HT1080 (cell line): ENCODE measurements at places on chromosomes 12 and 14. TPM values are rescaled to one million over a fixed set of nuclear protein-coding genes. Genes with fewer than 3 reads are reported as not detected.

DNA sequence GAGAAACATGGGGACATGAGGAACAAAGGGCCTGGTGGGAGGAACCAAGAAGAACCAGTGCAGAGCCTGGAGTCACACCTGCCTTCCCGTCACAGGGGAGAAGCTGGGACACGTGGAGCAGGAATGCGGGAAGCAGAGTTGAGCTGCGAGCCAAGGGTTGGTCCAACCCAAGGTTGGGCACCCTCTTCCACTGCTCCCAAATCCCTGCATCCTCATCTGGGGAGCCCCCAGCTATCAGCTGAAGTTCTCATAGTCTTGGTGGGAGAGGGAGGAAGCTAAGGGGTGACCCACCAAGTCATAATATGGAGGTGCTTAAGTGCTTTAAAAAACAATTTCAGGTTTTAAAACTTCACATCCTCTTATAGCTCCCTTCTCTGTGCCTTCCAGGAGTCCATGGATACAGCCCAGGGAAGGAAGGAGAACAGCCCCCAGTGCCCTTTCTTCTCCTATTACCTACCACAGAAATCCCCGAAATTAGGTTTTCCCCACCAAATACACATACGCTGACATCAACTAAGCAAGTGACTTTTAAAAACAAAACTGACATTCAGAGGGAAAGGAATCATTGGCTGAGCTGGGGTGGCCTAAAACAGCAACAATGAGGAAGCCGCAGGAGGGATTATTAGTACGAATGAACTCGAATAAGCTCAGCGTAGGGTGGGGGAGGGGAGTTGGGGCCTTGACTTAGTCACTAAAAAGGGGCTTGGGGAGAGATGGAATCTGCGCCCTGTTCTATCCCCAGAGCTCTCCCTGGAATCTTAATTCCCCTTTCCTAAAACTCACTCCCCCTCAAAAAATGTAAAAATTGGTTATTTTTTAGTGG lies 4.5 kb downstream of the MYL6 start:
- DNase-seq: no peak

Gene EPYC
- not detected in 2 replicates for total RNA-seq

Gene LALBA
- total RNA-seq: 0.13 TPM in 1 of 2 replicates, not detected in the other

DNA sequence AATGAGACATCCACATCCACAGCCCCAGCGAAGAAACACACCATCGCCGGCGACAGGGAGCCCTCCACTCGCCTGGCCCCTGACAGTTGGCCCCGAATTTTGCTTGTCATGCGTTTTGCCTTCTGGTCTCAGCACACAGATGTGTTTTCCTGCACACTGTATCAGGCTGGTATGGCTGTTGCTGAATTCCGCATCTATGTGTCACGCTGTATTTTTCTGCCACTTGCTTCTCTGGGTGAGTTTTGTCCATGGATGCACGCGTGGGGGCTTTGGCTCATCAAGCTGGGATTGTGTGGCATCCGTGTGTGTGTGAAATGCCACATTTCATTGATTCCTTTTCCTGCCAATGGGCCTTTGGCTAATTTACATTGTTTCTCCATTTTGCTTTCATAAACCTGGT lies 26.5 kb downstream of the ARL6IP4 start:
- DNase-seq: no peak

DNA sequence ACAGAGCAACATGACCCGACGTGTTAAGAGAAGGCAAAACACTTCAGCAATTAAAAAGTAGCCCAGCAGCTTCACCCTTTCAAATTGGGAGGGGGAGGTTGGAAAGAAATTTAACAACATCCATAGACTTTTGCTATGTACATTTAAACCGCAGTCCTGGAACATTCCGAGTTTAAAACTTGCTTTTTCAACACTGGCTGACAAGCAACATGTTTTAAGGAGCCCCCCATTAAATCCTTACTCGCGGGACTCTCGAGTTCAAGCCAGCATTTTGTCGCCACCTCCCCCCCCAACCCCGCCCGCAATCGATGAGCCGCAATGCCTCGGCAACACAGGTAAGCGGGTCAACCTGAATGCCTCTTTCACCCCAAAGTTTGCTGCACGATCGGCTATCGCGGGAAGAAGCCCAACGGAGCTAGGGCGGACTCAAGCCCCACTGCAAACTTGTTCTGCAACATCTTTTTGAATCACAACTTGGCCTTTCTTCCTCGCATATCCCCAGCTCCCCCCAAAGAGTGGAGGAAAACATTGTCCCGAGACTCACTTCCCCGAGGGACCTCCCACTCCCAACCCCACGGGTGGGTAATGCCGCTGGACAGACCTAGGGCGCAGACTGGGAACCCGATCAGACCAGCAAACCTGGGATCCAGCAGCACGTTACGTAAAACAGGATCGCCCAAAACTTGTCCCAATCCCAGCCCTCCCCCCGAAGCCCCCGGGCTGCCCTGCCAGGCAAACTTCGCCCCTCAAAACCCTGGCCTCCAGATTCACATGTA lies 777 bp downstream of the ZFP36L1 start:
- DNase-seq: no peak

DNA sequence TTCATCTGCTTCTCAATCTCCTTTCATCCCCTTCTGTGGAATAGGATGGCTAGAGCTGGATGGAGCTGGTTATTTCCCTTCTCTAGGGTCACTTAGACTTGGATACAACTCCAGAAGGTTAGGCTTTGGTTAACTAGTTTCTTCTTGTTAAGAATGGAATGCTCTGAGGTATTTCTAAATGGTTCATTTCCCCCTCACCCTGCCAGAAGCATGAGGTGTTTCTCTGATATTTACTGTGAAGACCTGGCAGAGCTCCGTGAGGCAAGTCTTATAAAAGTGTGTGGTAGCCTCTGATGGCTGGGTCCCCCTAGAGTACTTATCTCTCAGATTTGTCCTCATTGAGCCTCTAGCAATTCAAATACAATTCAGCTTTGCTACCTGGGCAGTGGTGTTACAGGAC lies 207.9 kb downstream of the SLC16A7 start:
- peak; percentile 13 for DNase-seq

GRCh38 chr14:75418850-75419768 lies 8.7 kb upstream of the JDP2 start:
- DNase-seq: no peak

- DNase-seq: no peak
These were observed 3.2 kb downstream of the USP44 start for GRCh38 chr12:95548056-95548538.

Gene TPH2
- total RNA-seq: not detected in 2 replicates

Gene SAMD15
- total RNA-seq: 0.84 and 2.6 TPM in 2 replicates

DNA sequence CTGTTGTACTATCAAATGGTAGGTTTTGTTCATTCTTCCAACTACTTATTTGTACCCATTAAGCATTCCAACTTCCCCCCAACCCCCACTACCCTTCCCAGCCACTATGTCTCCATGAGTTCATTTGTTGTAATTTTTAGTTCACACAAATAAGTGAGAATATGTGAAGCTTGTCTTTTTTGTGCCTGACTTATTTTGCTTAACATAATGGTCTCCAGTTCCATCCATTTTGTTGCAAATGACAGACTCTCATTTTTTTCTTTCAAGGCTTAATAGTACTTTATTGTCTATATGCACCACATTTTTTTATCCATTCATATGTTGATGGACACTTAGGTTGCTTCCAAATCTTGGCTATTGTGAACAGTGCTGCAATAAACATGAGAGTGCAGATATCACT lies 86.2 kb downstream of the ALG10B start:
- no peak for DNase-seq

DNA sequence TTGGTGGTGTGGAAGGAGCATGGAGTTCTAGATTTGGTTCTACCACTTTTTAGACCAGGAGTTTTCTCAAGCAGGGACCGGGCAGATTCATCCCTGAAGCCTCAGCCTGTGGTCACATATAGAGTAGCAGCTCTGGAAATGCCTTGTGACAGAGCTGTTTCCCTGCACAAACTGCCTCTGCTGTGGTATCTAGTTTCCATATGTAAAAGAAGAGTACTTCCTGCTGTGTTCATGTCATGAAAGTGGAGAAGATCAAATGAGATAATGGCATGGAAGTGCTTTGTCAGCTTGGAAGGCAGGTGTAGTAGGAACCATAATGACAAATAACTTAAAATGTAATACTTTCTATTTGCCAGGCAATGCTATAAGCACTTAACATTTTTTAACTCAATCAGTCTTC lies 26.1 kb downstream of the OTUB2 start:
- no peak for DNase-seq

DNA sequence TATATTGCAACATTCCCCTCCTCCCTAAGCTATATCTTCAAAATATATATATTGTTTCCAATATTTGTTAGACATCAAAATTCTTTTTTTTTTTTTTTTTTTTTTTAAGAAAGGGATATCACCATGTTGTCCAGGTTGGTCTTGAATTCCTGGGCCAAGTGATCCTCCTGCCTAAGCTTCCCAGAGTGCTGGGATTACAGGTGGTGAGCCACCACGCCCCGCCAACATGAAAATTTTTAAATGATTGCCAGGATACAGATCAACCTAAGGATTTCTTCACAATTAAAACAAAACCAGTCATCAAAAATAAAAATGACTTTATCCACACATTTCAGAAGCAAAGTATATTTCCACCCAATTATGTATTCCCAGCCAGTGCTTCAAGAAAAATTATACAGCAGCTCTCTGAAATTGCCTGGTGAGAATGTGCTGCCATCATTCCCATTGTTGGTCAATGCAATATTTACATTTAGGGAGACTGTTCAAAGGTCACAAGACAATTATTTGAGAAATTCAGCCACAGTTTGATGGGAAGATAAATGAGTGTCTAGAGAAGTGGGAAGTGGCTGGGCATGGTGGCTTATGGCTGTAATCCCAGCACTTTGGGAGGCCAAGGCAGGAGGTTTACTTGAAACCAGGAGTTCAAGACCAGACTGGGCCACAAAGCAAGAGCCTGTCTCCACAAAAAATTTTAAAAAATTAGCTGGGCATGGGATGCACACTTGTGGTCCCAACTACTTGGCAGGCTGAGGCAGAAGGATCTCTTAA lies 141.7 kb upstream of the AMIGO2 start:
- no peak for DNase-seq

Gene PLA2G1B
- total RNA-seq: not detected in 2 replicates

GRCh38 chr14:91264151-91265150 lies 19.9 kb upstream of the GPR68 start:
- DNase-seq: no peak

Gene ARHGEF25
- total RNA-seq: 5.7 and 6.0 TPM in 2 replicates

Gene FAM181A
- total RNA-seq: not detected in 2 replicates

Gene CMKLR1
- 0.21 TPM in 1 of 2 replicates, not detected in the other for total RNA-seq
